ENCODE measurements at places on chromosomes 4 and X. TPM values are rescaled to one million over a fixed set of nuclear protein-coding genes. Genes with fewer than 3 reads are reported as not detected.

TRIM2 gene
- 51.6 TPM for total RNA-seq

VMA21 gene
- total RNA-seq = 37.2 TPM

CFAP299 gene
- 2.9 TPM for total RNA-seq

MYOZ2 gene
- 0.29 TPM for total RNA-seq

SPANXN4 gene
- total RNA-seq = not detected

UVSSA gene
- 15.5 TPM for total RNA-seq

Data from placental pericyte (primary cell).